Esophagus squamous epithelium (tissue), 5 donors: ENCODE measurements at places on chromosomes 6 and 20. TPM values are rescaled to one million over a fixed set of nuclear protein-coding genes. Genes with fewer than 3 reads are reported as not detected.

DNA sequence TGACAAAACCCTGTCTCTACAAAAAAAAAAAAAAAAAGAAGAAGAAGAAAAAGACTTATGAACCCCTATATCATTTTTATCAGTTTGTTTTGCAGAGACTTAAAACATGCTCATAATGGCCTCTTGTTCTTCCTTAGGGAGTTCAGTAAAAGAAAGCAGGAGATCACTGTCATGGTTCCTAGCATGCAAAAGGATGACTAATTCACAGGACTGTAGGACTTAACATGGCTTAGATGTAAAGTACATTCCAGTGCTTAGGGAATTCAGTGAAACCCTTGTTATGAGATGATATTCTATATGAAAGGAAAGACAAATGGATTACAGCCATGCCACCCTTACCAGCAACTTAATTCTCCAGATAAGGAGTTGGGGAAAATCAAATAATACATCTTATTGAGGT, 29.5 kb downstream of the EEF1A1 start:
- no peak for DNase-seq

- no peak for DNase-seq
Observed at GRCh38 chr6:90865513-90865912, 278.6 kb upstream of the MAP3K7 start.

- no peak for DNase-seq
Observed at GRCh38 chr6:82862543-82862942, 203.1 kb downstream of the UBE3D start.

The WFDC12 gene
- 0.64 TPM for total RNA-seq

The HLA-DRB5 gene
- total RNA-seq: 0.19 TPM

The CDK19 gene
- total RNA-seq: 12.8 TPM

- no peak for DNase-seq
Observed at GRCh38 chr6:120478650-120479049, 855.6 kb downstream of the TBC1D32 start.

DNA sequence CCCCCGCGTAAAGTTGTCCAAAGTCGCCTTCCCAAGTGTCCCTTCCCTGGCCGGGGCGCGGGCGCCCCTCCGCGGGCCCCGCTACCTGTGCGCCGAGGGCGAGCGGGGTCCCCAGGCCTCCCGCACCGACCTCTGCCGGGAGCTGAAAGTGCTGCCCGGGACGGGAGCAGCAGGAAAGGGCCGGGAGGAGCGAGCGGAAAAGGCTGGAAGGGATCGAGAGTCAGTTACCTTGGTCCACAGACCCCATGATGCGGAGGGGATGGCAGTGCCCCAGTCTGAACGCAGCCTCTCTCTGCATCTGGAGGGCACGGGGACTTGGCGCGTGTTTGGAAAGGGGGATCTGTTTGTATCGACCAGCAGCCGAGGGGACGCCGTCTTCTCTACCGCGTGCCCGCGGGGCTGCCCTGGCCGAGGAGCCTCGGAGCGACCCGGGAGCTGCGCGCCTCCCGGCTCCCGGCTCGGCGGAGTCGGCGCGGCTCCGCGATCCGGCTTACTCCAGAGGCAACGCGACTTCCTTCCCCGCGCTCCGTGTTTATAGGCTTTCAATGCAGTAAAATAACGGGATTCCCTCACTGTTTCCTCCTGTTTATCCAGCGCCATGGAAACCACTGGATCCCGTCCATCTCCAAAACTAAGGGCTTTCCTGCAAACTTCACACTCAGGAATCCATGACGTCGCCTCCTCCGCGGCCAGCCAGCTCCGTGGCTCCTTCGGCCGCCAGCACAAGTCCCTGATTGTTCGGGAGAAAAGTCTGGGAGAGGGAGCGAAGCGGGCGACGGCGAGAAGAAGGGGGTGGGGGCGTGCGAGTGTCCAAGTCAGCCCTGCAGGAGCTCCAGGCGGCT, 20.0 kb upstream of the NFATC2 start:
- DNase-seq: no peak

DNA sequence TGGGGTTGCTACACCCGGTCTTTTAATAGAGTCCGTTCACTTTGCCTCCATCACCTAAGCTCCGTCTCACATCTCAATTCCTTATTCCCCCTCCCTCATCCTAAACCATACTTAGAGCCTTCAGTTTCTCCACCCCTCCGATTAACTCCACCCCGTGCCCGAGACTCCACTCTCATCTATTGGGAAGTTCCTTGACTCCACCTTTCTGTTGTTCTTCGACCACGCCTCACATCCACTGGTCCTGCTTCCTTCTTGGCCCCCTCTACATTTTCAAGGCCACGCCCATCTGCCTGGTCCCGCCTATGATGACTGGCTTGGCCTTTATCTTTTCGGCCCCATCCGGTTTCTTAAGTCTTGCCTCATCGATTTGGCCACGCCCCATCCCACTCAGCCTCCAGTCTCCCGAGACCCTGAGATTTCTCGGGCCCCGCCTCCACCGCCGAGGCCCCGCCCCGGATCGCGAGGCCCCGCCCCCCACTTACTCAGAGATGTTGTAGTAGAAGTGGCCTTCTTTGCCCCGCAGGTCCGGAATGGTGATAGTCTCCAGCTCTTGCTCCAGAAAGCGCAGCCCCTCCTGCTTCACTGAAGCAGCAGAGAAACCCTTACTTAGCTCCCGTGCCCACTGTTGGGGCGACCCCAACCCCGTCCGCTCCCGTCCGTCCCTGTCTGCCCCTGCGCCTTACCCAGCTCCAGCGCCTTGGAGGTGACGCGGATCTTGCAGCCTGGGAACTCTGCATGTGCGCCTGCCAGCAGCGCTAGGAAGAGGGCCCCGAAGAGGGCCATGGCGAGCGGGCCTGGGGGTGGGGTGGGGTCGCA, 1.1 kb downstream of the PLTP start:
- peak; percentile 93 for DNase-seq

DNA sequence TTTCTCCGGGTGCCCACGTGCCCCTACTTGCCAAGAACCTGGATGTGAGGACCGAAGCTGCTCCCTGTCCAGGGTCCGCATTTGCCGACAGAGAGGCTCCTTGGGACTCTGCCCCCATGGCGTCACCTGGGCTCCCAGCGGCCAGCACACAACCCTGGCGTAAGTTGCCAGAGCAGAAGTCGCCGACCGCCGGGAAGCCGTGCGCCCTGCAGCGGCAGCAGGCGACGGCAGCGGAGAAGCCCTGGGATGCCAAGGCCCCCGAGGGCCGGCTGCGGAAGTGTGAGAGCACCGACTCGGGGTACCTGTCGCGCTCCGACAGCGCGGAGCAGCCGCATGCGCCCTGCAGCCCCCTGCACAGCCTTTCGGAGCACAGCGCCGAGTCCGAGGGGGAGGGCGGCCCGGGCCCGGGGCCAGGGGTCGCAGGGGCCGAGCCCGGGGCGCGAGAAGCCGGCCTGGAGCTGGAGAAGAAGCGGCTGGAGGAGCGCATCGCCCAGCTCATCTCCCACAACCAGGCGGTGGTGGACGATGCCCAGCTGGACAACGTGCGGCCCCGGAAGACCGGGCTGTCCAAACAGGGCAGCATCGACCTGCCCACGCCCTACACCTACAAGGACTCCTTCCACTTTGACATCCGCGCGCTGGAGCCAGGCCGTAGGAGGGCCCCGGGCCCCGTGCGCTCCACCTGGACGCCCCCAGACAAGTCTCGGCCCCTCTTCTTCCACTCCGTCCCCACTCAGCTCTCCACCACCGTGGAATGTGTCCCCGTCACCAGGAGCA, 28.3 kb downstream of the ZNF831 start:
- DNase-seq: no peak
